ENCODE measurements at places on chromosomes 16 and 17.

- no peak for DNase-seq
Observed at GRCh38 chr17:72393553-72393952, 272.7 kb downstream of the SOX9 start.

- peak; percentile 71 for DNase-seq
Observed at GRCh38 chr17:73546770-73547536, 97.3 kb downstream of the SDK2 start.

DNA sequence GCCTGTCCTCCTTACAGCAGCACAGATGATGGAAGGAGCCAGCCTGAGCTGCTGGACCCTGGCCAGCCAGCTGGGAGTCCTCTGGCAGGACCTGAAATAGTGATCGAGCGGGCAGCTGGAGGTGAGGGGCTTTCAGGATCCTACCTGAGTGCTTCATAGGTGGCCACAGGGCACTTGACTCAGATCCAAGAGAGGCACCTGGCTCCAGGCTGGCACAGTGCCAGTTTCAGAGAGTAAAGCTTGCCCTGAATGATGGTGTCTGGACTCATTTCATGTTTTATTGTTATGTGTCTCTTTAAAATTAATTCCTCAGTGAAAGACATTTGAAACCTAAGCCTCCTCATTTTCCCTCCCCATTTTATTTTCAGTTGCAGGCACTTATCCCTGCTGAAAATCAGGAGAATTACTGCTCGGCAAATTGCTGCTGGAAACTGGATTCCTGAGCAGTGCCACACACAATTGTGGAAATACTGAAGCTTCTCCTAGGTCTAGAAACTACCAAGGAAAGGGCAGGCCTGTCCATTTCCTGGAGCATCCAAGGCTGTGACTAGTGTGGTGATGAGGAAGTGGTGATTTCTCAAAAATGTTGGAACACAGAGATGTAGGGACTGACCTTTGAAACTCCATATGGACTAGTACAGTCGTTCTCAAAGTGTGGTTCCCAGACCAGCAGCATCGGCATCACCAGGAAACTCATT lies 16.1 kb upstream of the ADAMTS18 start:
- DNase-seq = no peak

DNA sequence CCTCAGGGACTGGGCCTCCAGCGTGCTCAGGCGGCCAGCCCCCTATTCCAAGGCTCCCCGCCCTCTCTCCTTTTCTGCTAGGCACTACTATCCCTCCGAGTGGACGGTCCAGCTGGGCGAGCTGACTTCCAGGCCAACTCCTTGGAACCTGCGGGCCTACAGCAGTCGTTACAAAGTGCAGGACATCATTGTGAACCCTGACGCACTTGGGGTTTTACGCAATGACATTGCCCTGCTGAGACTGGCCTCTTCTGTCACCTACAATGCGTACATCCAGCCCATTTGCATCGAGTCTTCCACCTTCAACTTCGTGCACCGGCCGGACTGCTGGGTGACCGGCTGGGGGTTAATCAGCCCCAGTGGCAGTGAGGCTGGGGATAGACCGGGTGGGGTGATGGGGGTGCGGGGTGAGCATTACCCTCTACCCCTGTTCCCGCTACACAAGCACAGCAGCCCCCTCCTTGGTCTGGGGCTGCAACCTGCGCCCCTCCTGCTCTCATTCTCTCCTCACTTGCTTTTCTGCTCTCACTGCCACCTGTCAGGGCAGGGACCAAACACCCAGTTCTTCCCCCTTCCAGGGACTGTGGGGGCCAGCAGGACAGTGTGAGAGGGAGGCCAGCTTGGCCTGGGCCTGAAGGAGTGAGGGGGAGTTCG lies 1.1 kb downstream of the PRSS41 start:
- DNase-seq = no peak

- no peak for DNase-seq
Observed at GRCh38 chr16:54268766-54269165, 17.8 kb downstream of the IRX3 start.

GRCh38 chr17:78249074-78249817 lies 17.8 kb downstream of the TMEM235 start:
- no peak for DNase-seq

DNA sequence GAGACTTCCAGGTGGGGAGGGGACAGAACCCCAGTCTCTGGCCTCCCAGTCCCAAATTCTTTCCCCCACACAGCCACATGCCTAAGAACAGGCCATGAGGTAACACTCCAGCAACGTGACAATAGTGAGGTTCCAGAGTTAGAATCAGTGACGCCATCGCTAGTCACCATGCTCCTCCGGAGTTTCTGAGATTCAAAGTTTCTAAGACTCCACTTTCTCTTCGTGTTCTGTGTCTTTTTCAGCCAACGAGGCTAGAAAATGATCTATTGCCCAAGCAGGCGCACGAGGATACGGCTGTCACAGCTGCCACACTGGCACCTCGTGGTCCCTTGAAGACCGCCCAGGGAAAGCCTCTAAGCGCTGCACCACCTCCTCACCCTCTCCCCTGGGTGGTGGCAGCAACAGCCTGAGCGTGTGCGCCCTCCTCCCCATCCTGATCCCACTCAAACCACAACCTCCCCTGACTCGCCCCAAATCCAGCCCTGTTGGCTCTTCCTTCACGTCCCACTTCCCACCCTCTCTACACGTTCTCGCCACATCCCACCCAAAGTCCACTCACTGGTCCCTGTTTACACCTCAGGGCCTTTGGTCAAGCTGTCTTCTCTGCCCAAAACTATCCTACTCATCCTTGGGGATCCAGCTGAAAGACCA lies 1.0 kb downstream of the MCRIP1 start:
- DNase-seq = no peak

GRCh38 chr17:8131844-8132441 lies 8.0 kb upstream of the HES7 start:
- DNase-seq = no peak

DNA sequence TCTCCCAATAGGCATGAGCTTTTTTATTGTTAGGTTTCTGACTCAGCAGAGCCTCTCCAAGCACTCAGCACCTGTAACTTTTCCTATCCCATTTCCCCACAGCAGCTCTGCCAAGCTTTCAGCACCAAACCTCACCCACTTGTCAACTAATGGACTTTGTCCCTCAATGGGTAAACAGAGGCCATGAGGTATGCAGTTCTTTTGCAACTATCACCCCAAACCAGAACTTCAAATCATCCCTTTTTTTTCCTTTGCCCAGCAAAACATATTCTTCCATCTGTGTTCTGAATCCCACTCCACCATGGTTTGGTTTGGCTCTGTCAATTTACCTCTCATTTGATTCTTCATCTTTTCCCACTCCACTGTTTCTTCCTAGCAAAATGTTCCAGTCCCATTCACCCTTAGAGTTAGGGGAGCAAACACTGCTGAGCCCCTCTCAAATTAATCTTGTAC lies 58.1 kb downstream of the TOX3 start:
- no peak for DNase-seq

GRCh38 chr16:24736758-24737157 lies 7.3 kb downstream of the TNRC6A start:
- no peak for DNase-seq

DNA sequence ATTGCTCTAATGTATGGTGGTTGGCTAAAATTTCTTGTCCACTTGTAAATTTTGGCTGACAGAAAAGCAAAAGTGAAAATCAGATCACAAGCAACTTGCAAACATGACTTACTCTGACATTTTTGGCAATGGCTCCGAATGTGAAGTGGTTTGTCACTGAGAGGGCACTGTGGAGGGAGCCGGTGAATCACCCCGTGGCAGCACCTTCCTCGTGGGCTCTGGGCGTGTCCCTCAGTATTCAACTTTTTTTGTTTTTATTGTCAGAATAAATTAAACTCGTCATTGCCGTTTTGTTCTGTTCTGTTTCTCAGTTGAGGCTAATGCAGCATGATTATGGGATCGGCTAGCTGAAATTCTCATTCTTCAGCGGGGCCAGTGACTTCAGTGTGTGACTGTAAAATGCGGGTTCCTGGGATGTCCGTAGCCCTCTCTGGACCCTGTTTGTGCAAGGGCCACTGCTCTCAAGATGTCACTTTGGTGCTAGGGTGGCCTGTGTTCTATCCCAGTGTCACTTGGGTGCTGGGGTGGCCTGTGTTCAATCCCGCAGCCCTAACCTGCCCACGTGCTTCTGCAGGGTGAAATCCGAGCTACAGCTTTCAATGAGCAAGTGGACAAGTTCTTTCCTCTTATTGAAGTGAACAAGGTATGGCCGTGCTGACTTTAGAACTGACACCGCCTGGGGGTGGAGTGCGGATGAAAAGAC lies 48.8 kb downstream of the RPA1 start:
- no peak for DNase-seq

DNA sequence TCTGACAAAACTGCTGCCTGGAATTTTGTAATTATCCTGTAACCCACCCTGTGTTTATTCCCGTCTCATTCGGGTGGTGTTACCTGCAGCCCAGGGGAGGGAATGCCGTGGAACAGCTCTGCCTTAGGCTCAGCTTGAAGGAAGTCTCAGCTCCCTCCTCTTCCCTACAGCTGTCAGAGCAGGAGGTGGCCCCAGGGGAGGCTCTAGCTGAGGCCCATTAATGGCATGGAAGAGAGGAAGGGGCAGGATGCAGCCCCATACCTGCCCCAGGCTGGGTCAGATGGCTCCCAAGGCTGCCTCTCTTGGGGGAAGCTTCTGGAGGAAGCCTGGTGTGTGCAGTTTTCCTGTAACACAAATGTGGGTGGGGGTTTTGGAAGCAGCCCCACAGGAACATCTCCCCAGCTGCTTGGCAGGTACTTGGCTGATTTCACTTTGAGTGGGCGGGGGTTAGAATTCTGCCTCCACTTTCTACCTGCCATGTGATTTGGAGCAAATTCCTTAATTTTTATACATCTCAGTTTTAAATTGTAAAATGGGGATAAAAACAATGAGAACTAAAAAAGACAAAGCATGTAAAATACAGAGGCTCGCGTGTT lies 103.9 kb downstream of the MGAT5B start:
- no peak for DNase-seq

DNA sequence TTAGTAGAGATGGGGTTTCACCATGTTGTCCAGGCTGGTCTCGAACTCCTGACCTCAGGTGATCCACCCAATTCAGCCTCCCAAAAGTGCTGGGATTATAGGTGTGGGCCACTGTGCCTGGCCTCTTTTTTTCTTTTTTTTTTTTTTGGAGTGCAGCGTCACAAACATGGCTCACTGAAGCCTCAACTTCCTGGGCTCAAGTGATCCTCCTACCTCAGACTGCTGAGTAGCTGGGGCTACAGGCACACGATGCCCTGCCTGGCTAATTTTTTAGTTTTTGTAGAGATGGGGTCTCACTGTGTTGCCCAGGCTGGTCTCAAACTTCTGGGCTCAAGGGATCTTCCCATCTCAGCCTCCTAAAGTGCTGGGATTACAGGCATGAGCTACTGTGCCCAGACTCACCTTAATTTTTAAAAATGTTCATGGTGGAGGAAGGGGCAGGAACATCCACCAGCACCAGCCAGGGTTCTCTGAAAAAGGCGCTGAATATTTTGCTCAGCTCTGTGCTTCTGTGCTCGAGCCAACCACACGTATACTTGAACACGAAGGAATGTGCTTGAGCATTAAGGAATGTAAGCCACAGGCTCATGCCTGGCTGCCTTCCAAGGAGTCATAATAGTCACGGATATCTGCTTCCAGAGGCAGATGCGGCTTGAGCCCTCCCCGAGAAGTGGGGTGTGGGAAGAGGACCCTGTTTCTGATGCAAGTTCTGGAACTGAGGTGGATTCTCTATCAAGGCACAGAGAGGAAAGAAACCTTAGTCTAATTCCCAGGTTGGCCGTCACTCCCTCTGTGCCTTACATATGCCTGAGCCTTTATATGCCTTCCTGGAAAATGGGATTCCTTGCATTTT lies 65.5 kb upstream of the CREBBP start:
- no peak for DNase-seq

- no peak for DNase-seq
Observed at GRCh38 chr16:4814542-4815173, 12.2 kb upstream of the ROGDI start.

GRCh38 chr16:75379339-75379738 lies 54.0 kb downstream of the CFDP1 start:
- no peak for DNase-seq
